ENCODE measurements at places on chromosomes 3 and 15.
A peak's percentile ranks its signal among the peaks of the same experiment; 100 is the strongest.

DNA sequence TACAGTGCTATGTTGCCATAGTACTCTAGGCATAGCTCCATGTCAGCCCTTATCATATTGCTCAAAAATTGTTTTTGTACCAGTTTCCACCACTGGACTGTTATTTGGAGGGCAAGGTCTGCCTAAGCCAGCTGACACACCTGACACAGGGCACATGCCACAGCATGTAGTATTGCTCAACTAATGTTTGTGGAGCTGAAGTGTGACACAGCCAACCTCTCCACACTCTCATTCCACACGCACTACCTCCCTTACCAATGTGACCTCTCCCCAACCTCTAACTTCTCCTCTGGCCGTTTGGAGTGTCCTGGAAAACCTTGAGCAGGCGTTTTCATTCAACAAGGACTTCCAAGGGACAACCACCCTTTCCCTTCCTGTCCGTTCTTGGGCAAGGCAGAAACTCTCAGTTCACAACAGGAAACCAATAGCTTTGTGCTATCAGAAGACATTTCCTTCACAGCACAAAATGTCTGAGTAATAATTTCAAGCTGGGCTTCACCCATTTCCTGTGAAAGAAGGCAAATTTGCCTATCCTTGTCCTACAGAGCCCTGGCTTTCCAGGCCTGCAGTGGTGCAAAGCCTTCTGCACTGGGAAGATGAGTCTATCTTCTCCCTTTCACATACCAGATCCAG lies 38.4 kb downstream of the TLNRD1 start:
- no peak for DNase-seq

- DNase-seq = no peak
Observed at GRCh38 chr15:39869858-39870515, 50.1 kb downstream of the GPR176 start.

DNA sequence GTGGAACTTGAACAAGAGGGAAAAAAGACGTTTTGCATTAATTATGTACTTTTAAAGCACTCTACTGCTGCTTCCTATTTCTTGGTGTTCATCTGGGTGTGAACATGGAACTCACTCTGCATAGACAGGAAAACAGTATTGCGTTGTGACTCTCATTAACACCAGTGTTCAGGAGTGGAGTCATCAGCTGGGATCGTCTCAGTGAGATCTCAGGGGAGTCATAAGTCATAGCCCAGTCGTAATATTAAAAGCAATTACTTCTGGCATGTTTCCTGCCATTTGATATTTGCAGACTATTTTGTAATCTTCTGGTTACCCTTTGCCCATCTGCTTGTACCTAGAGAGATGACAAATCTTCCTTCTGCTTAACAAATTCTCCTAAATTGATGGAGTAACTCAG lies 462.0 kb upstream of the ATP11B start:
- no peak for DNase-seq

GRCh38 chr3:115348951-115349745 lies 202.1 kb upstream of the ZBTB20 start:
- no peak for DNase-seq

DNA sequence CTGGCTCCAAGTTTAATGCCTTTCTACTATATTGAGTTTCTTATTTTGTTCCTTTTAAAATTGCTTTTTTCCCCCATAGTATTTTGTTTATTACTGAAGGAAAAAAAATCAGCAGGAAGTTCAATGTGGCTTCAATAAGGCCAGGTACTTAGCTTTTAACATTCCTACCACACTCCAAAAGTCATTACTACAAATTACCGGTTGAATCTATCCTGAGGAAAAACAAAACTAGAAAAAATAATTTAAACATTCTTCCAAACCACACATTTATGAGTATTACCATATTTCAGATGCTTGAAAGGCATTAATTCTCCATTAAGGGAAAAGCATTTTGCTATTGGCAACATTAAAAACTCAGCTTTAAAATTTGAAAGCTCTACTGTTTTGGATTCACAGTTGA lies 20.2 kb upstream of the TNFSF10 start:
- DNase-seq = no peak

DNA sequence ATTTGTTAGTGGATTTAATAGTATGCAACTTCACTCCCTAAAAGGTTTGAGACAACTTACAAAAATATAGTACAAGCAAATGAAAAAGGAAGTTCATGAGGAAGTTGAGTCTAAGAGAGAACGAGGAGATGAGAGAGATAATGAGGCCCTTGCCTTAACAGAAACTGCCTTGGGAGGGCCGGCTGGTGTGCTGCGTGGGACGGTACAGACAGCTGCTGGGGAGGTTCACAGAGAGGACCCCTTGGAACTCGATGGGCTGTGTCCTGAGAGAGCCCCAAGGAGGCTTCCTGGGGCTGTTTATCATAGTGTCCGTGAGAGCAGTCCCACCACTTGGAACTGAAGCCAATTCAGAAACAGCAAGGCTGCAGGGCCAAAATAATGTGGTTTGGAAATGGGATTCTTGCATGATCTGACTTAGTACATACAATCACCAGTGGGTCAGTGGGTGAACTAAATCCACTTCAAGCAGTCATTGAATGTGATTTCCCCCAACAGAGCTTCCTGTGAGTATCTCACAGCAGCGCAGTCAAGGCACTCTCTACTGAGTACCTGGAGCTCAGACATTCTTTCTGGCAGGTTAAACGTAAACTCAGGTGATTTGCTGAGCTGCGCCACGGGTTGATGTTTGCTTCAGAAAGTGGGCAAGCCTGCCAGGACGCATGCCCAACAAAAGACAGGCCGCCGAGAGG lies 90.8 kb downstream of the CRTC3 start:
- DNase-seq = no peak

GRCh38 chr3:122948408-122948807 lies 79.2 kb downstream of the SEMA5B start:
- no peak for DNase-seq

DNA sequence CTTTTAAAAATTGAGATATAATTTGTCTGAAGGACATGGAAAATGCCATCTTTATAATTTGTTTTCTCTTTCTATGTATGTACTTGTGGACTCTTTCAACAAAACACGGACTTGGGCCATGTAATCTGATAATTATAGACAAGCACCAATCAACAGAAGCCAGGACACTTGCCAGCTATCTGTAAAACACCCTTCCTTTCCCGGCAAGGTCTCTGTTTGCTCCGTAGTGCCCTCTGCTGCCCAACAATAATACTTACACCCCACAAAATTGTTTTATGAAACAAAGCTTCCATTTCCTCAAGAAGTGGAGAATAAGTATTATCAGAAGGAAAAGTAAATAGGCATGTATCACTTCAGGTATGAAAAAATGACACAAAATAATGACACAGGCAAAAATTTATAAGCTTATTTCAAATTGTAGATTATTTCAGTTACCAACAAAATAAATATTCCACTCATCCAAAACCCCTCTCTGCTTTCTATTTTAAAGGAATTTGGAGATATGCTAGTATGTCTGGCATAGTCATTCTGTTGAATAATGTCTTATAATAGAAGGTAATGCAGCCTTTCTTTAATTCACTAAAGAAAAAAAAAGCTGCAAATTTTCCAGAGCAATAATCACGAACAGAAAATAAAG lies 32.8 kb downstream of the MYH15 start:
- DNase-seq = peak; percentile 11

DNA sequence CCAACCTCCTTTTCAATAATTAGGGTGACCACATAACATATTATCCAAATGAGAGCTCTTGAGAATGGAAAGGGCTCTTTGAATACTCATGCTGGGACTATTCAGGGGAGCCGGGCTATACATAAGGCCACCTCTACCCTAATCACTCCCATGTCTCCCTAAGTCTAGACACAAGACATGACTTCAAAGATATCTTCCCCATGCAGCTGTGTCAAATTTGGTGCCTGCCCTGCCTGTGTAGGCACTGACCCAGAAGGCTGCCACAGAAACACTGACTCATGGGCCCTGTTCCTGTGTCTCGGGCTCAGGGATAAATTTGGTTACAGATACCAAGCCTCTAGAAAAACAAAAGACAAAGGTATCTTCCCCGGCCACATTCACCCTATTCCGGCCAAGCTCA lies 70.3 kb downstream of the MYLK start:
- no peak for DNase-seq
